Activated CD4-positive, alpha-beta T cell treated with anti-CD3 and anti-CD28 coated beads for 1 hour (primary cell): ENCODE measurements at places on chromosomes 2 and 18.

DNA sequence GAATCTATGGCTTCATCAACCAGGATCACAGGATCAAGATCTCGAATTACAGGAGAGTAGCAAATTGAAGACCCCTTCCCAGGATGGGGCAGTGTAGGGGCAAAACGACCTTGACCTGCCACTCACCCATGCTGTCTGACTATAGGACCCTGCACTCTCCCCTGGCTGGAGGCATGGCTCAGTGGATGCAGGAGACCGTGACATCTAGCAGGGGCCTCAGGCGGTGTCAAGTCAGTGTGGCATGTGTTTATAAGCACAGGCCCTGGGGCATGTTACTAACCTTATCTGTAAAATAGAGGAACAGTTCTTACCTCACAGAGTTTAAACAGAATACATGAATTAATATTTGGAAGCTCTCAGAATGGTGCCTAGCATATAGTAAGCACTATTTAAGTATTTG, 3.5 kb downstream of the HAAO start:
- no peak for DNase-seq

GRCh38 chr2:216428618-216429350, 16.5 kb downstream of the SMARCAL1 start:
- DNase-seq: no peak

- DNase-seq: no peak
Observed at GRCh38 chr2:135052997-135053474, 944 bp downstream of the RAB3GAP1 start.

DNA sequence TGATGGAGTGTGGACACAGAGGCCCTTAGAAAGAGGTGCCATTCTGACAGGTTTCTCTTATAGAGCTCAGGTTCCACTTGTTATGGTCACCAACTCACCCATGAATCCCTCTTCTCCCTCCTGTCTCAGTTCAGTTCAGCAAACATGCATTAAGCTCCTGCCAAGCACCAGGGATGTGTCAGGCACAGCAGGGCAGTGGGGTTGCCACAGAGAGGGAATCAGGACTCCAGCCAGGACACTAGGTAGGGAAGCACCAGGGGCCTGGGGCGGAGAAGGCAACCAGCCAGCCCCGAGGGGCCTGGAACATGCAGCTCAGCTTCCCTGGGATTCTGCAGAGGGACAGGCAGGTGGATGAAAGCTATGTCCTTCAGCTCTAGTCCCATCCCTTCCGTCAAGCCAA, 44.6 kb downstream of the TOGARAM2 start:
- DNase-seq: no peak

DNA sequence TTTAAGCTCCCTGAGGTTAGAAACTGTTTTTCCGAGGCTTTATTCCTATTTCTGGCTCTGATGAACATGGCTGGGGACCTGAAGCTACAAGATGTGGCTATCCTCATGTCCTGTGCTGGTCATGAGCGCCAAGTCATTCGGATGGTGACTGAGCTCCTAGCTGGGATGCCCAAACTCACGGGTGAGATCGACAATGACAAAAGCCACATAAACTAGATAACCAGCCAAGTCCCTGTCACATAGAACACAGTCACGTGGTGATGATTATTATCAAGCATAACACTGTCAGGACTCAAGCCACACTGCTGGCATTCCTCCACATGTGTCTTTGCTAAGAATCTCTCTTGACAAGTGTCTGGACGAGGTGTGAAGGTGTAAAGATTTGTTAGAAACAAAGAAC, 274.9 kb downstream of the CLIP4 start:
- no peak for DNase-seq

GRCh38 chr2:230473378-230473777, 57.4 kb downstream of the SP100 start:
- DNase-seq: no peak

- no peak for DNase-seq
Observed at GRCh38 chr2:233953087-233953801, 36.1 kb downstream of the TRPM8 start.

- DNase-seq: no peak
Observed at GRCh38 chr2:68279691-68280090, 27.4 kb upstream of the PPP3R1 start.

- no peak for DNase-seq
Observed at GRCh38 chr2:124088616-124089015, 63.5 kb downstream of the CNTNAP5 start.

GRCh38 chr2:148515120-148515519, 129.4 kb upstream of the EPC2 start:
- DNase-seq: no peak

DNA sequence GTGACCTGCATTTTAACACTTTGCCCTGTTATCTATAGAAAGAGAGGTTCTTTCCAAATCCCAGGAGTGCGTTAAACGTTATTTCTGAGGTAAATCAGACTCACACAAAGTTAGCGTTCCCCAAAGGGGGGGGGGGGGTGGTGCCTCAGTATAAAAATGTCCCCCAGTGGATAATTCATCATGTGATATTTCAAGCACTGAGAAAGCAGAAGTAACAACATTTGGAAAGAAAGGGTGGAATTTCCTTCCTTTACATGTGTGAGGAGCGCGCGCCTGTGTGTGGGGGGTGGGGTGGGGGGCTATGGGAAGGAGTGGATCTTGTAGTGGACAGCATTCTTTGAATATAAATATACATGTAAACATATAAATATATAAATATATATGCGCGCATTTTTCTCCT, 630.9 kb downstream of the NYAP2 start:
- no peak for DNase-seq

- no peak for DNase-seq
Observed at GRCh38 chr2:47195148-47195547, 40.0 kb upstream of the STPG4 start.

GRCh38 chr18:72410399-72410798, 133.7 kb downstream of the CBLN2 start:
- no peak for DNase-seq

- DNase-seq: no peak
Observed at GRCh38 chr2:197908990-197909776, 104.8 kb downstream of the PLCL1 start.

GRCh38 chr2:223185638-223186037, 133.6 kb downstream of the KCNE4 start:
- DNase-seq: no peak

DNA sequence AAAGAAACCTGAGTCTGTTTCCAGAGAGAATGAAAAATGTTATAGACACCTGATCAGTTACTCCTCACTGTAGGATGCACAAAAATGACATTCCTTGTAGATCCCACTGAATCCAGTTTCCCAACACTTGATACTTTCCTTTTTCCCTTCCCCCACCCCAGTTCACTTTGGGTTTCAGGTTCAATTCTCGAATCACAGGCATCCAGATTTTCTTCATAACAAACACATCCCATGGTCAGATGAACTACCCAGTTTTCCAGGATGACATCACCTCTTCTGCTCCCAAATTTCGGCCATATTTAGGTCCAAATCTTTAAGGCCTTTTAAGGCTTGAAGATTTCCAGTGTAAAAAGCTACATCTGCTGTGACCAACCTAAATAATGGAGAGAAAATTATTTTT, 51.5 kb downstream of the UGP2 start:
- DNase-seq: no peak

- DNase-seq: no peak
Observed at GRCh38 chr18:44816477-44816876, 135.8 kb downstream of the SETBP1 start.

- DNase-seq: no peak
Observed at GRCh38 chr18:65298422-65298821, 452.4 kb upstream of the CDH7 start.

- no peak for DNase-seq
Observed at GRCh38 chr2:142165790-142166189, 35.0 kb upstream of the LRP1B start.

GRCh38 chr2:240959941-240960308, 38.5 kb upstream of the SNED1 start:
- no peak for DNase-seq

- DNase-seq: no peak
Observed at GRCh38 chr2:74051504-74051903, 66.8 kb downstream of the TET3 start.

DNA sequence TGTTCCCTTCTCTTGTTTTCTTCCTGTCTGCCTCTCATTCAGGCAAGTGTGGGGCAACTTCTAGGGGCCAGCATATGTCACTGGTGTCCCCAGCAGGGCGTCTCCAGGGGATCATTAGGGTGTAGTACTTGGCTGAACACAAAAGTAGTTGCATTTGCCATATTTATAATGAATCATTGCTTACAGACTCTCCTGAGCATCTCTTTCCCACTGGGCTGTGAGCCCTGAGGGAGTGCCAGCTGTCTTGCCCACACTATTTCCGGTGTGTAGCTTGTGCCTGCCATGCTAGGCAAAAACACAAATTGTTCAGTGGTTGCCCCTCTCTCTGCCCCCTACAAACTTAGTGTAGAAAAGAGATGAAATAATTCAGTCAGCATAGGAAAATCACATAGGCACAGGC, 40.8 kb upstream of the SCLY start:
- DNase-seq: no peak

- no peak for DNase-seq
Observed at GRCh38 chr18:75638776-75639471, 211.4 kb upstream of the SMIM21 start.

DNA sequence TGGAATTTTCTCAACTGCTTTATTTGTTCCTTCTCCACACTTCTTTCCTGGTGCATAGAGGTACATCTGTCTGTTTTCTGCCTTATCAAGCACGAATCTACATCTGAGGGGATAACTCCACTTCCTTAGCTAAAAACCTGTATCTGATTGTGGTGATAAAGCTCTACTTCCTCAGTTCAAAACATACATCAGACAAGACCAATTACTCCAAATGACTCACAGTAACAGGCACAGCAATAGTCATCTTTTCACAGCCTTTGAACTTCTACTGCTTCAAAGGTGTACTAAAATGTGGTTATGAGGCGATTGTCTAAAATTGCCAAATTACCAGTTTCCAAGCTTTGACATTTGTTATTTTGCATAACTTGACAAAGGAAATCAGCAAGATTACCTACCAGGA, 803.6 kb upstream of the ZEB2 start:
- no peak for DNase-seq

DNA sequence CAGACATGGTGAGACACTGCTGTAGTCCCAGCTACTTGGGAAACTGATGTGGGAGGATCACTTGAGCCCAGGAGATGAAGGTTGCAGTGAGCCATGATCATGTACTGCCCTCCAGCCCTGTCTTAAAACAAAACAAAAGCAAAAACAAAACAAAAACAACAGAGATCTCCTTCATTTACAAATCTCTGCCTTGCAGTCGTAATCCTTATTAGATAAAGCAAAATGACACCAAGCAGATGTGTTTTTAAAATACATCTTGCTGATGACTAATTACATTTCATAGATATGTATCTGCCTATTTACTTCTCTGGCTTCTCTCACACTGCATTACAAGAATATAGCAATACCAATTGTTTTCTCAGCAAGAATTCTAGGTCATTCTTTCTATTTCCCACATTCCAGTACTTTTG, 22.8 kb downstream of the NFE2L2 start:
- DNase-seq: no peak

DNA sequence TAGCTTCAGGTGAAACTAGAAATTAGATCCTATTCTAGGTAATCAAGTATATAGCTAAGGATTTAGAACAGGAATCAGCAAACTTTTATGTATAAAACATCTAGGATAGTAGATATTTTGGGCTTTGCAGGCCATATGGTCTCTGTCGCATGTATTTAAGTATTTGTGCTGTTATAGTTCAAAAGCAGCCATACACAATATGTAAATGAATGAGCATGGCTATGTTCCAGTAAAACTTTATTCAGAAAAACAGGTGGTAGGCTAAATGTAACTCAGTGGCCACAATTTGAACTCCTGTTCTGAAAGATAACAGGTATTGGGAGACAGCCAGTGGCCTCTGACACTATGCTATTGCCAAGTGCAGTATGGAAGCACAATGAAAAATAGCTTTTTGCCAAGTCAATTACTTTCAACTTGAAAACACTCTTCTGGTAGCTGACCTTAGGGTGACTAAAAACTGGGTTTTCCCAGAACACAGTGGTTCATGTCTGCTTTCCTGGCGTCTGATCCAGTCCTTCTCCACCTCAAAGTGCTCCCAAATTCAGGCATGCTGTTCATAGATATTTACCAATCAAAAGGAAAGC, 304.7 kb upstream of the SYT4 start:
- DNase-seq: no peak

- no peak for DNase-seq
Observed at GRCh38 chr18:30601541-30601940, 441.0 kb downstream of the DSC3 start.

GRCh38 chr2:169683054-169683424, 11.2 kb downstream of the CFAP210 start:
- DNase-seq: no peak

DNA sequence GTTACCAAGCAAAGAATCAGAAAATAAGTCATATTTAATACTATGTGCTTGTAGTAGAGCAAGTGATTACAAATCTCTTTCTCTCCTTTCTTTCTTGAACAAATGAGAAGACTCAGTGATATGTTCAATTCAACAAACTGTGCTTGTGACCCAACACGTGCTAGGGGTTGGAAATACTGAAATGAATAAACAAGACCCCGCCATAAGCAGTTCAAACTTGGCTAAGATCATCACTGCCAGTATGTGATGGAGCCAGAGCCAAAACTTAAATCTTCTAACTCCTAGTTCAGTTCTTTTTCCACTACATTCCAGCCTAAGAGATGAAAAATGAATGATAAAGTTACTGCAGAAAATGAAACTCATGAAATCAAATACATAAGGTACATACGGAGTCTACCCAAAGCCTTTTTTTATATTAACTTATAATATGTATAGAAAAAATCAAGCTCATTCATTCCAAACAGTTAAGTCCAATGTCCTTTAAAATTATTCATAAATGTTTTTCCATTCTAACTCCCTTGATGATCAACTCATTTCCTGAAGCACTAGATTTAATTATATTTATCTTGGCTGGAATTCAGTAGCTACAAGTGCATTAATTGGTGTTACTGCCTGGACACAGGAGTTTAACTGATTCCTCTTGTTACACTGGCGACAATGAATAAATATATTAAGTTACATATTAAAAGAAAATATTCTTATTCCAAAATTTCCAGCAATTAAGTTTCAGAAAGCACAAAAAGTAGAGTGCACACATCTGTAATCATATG, 36.0 kb downstream of the GALNT3 start:
- no peak for DNase-seq

DNA sequence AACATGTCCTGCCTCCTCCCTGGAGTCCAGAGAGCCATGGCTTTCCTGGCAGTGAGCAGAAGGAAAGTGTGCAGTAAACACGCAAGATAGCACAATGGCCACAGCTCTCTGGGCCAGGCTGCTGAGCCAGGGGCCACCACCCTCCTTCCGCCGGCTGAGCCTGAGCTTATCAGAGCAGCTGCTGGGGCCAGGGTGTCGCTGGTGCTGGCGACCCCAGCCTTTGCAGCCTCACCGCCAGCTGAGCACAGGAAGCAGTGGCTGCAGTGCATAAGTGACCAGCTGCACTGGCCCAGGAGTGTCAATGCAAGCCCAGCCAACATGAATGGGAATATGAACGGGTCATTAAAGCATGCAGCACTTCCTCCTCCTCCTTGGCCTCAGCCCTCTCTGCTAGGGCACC, 172.0 kb downstream of the ZFP36L2 start:
- no peak for DNase-seq

DNA sequence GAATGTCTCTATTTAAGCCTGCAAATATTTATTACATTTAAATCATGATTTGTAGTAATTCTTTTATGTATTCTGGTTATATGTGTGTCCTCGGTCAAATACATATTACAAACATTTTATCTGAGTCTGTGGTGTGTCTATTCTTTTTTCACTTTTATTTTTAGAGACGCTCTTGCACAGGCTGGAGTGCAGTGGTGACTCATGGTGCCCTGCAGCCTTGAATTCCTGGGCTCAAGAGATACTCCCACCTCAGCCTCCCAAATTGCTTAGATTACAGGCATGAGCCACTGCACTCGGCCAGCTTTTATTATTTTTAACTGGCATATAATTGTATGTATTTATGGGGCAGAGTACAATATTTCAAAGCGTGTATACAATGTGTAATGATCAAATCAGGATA, 47.5 kb downstream of the ARID5A start:
- DNase-seq: no peak
